Aorta (tissue), 5 donors: ENCODE measurements at places on chromosomes 3 and 15. TPM values are rescaled to one million over a fixed set of nuclear protein-coding genes. Genes with fewer than 3 reads are reported as not detected.

SQOR gene
- 52.8 TPM for polyA plus RNA-seq

SV2B gene
- polyA plus RNA-seq: not detected

B3GALNT1 gene
- polyA plus RNA-seq: 14.8 TPM

CSNK1G1 gene
- 2.5 TPM for polyA plus RNA-seq

GRCh38 chr3:41683666-41684350 lies 278.1 kb downstream of the ULK4 start:
- H3K36me3 ChIP-seq: no peaks in the 10 kb centered on the region
- H3K27ac ChIP-seq: no peak overlapping the region
- H3K4me1 ChIP-seq: no peaks in the 10 kb centered on the region
- H3K4me3 ChIP-seq: no peak overlapping the region
- DNase-seq: no peak

DNA sequence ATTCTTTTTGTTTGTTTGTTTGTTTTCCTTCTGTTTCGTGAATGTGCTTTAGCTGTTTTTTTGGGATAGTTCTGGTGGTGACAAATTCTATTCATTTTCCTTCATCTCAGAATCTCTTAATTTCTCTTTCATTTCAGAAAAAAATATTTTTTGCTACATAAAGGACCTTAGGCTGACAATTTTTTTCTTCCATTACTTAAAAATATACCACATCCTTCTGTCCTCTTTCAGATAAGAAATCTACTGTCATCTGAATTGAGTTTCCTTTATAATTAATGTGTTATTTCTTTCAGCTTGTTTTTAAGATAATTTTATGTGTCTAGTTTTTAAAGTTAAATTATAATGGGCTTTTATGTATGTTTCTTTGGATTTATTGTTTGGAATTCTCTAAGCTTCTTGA lies 47.6 kb downstream of the IL16 start:
- no peaks in the 10 kb centered on the region for H3K27me3 ChIP-seq
- no peak for DNase-seq
- H3K4me3 ChIP-seq: no peak overlapping the region
- no peak overlapping the region for H3K27ac ChIP-seq
- no peaks in the 10 kb centered on the region for H3K4me1 ChIP-seq
- H3K36me3 ChIP-seq: no peaks in the 10 kb centered on the region
